ENCODE measurements at places on chromosomes 16 and 17.
A peak's percentile ranks its signal among the peaks of the same experiment; 100 is the strongest.

DNA sequence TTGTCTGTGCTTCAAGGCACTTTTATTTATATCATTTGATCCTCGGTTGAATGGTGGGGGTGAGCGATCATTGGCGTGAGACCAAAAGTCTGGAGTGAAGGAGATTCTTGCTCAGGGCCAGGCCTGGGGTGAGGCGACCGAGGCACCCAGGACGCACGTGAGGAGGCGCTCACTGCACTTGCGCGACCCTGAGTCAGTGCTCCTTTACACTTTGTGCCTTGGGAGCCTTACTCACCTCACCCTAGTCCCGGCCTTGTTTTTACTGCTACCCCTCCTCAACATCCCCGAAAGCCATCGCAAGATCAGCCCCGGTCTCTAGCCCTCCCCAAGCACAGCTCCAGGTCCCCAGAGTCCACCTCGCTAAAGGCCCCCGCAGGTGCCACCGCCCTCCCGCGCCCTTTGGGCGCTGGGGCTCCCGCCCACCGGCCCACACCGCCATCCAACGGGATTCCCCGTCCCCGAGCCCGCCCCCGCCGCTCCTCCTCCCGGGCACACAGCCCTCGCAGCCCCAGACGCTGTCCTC lies 496 bp downstream of the EZH1 start:
- peak; percentile 36 for DNase-seq

- no peak for DNase-seq
Observed at GRCh38 chr16:80300876-80301275, 239.9 kb upstream of the DYNLRB2 start.

- DNase-seq, result no peak
Observed at GRCh38 chr17:83149029-83149725, 69.8 kb downstream of the METRNL start.

GRCh38 chr16:46812781-46813540 lies 18.0 kb downstream of the C16orf87 start:
- DNase-seq, result no peak

- no peak for DNase-seq
Observed at GRCh38 chr17:64309021-64309420, 46.0 kb upstream of the TEX2 start.

DNA sequence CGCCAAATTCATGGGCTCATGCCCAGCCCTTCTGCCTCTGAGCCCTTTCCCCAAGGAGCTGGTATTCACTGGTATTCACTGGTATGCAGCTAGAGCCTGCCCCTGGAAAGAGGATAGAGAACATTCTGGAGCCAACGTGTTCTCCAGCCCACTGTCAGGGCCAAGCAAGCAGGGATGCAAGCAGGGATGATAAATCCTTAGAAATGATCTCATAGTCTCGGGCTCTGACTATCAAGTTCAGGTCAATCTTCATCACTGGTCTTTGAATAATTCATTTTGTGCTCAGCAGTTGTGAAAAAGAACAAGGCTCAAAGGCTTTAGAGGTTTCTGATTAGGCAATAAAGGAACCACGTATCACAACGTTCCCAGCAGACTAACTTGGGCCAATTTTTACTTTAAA lies 57.3 kb downstream of the CACNG5 start:
- no peak for DNase-seq

DNA sequence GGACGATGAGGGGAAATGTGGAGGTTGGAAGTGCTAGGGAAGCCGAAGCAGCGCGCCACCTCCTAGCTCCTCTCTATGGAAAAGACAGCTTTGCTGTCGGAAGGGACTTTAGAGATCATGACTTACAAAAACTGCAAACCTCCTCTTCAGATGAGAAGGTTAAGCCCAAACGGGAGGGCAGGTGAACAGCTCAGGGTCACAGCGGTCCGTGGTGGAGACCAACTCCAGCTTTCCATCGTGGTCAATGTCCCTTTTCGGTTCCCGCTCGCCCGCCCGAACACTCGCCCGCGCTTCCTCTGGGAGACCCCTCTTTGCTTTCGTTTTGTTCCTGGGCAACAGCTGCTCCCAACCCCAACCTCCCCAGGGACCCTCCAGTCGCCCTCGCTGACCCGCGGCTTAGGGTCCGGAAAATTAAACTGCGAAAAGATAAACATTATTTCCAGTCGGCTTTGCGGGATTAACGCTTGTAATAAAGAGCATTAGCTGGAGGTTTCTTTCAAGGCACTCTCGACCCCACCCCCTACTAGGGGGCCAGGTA lies 7.7 kb downstream of the IRX6 start:
- no peak for DNase-seq

- DNase-seq, result peak; percentile 70
Observed at GRCh38 chr17:29617481-29618271, 5.0 kb downstream of the CORO6 start.

GRCh38 chr17:66966704-66967418 lies 2.4 kb downstream of the CACNG4 start:
- DNase-seq, result no peak

DNA sequence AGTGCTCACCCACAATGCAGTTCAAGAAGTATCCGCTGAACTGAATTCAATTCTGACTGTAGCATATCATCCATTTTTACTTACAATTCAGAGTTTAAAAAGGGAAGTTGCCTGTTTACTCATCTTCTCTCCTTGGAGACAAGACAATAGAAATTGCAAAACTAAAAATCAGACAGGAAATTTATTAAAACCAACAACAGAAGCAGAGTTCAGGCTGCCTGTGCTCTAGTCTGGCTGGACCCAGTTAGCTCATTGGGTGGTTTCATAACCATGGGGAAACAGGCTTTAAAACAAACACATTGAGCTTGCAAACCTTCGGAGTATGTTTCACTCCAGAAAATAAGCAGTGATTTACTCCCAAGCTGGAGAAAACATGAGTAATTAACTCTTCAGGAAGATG lies 321.4 kb downstream of the GRIN2A start:
- no peak for DNase-seq

GRCh38 chr17:61486135-61487120 lies 34.2 kb downstream of the TBX4 start:
- DNase-seq, result no peak

DNA sequence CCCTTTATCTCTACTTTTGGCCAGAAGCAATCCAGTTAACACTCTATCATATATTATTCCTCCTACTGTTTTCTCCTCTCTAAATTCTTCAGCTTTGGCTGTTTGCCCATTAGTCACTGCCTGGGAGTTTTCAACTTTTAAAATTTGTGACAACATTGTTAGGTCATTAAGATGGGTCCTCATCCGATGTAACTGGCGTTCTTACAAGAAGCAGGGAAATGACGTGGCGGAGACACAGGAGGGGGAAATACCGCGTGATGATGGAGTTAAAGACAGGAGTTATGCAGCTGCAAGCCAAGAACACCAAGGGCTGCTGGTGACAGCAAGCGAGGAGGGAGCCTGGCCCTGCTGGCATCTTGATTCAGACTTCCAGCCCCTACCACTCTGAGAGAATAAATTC lies 34.8 kb upstream of the CPHXL start:
- DNase-seq, result no peak

- DNase-seq, result no peak
Observed at GRCh38 chr17:40445751-40446468, 2.7 kb downstream of the IGFBP4 start.

- DNase-seq, result no peak
Observed at GRCh38 chr16:88473666-88474534, 20.8 kb downstream of the ZFPM1 start.

GRCh38 chr17:51229889-51230288 lies 30.0 kb downstream of the MBTD1 start:
- DNase-seq, result no peak

- DNase-seq, result no peak
Observed at GRCh38 chr16:60404401-60404800, 1631.8 kb downstream of the CDH8 start.

GRCh38 chr17:75181110-75181509 lies 1.6 kb downstream of the SUMO2 start:
- DNase-seq, result no peak

DNA sequence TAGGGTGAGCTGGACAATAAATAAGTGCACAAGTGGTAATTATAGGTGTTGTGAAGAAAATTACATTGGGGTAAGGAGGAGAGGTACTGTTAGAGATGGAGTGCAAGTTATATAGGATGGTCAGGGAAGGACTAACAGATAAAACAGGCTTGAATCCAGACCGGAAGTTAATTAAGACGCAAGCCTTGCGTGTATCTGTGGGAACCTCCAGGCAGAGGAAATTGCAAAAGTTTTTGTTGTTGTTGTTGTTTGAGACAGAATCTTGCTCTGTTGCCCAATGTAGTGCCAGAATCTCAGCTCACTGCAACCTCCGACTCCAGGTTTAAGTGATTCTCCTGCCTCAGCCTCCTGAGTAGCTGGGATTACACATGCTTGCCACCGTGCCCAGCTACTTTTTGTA lies 2.4 kb upstream of the ZNF18 start:
- DNase-seq, result no peak

DNA sequence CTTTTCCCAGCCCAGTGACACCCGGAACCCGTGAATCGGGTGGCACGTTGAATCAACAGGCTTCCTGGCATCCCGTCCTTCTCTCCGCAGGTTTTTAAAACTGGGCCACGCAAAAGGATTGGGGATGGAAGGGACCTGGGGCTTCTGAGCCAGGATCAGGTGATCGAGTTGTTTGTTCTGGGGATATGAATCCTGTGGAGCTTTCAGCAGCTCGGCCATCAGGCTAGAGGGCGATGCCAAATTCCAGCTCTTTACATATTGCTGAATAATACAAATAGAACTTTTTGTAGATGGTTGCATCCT lies 473 bp downstream of the SUPT6H start:
- DNase-seq, result no peak

GRCh38 chr17:60640503-60640902 lies 37.1 kb upstream of the BCAS3 start:
- DNase-seq, result no peak

GRCh38 chr16:69566981-69567680 lies 1.4 kb downstream of the NFAT5 start:
- no peak for DNase-seq

DNA sequence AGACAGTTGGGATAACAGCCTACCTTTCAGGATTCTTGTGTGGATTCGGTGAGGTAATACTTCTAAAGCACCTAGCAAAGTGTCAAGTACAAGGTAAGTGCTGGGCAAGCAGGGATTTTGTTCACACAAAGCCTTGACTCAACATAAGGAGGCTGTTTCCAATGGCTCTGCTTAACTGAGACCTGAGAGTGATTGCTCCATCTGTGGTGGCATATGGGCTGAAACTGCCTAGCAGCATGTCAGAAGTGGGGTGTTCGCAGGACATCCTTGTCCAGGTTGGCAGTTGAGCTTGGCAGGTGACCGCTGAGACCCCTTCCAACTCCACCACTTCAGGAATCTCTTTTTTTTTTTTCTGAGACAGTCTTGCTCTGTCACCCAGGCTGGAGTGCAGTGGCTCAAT lies 19.8 kb downstream of the IL4R start:
- DNase-seq, result no peak

GRCh38 chr17:42068979-42069378 lies 18.6 kb upstream of the C17orf113 start:
- no peak for DNase-seq

GRCh38 chr17:20059728-20060188 lies 50.6 kb downstream of the SPECC1 start:
- no peak for DNase-seq

DNA sequence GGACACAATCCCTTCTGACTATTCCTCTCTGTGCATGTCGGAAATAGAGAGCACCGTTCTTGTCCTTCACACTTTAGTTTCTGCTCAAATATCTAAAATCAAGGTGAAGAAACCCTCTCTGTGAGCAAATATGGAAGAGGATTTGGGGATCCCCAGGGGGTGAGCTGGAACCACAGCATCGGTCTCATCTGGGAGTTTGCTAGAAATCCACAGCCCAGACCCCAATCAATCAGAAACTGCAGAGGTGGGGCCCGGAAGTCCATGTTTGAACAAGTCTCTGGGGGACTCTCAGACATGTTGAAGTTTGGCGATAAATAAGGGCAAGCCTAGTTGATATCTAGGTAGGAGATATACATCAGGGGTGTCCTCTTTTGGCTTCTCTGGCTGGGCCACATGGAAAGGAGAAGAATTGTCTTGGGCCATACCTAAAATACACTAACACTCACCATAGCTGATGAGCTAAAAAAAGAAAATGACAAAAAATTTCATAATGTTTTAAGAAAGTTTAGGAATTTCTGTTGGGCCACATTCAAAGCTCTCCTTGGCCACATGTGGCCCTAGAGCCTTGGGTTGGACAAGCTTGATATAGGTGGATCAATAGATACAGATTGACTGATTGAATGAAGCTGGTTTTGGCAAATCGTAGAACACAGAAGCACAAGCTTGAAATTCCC lies 168.0 kb upstream of the FOXF1 start:
- no peak for DNase-seq

DNA sequence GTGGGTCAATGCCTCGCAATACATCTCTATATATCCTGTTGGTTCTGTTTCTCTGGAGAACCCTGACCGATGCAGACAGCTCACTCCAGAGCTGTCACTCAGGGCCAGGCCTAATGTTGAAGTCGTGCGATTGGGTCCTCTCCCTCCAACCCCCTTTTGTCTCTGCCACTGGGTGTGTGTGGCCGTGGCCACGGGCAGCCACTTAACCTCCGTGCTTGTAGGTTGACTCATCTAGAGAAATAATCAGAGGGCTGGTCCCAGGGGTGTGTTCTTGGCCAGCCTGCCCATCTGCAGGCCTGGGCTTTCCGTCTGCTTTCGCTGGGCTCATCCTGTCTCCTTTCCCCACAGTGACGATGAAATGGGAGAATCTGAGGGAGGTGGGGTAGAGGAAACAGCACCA lies 7.4 kb downstream of the ADAD2 start:
- DNase-seq, result no peak

- DNase-seq, result no peak
Observed at GRCh38 chr17:64232466-64233262, 30.4 kb downstream of the TEX2 start.

GRCh38 chr16:85480727-85481101 lies 132.4 kb upstream of the GSE1 start:
- DNase-seq, result no peak

- DNase-seq, result no peak
Observed at GRCh38 chr17:27623614-27624013, 7.4 kb upstream of the LGALS9 start.

- DNase-seq, result no peak
Observed at GRCh38 chr17:77354670-77355455, 214.1 kb downstream of the SEC14L1 start.

GRCh38 chr17:47741109-47741792 lies 8.2 kb downstream of the TBX21 start:
- no peak for DNase-seq

DNA sequence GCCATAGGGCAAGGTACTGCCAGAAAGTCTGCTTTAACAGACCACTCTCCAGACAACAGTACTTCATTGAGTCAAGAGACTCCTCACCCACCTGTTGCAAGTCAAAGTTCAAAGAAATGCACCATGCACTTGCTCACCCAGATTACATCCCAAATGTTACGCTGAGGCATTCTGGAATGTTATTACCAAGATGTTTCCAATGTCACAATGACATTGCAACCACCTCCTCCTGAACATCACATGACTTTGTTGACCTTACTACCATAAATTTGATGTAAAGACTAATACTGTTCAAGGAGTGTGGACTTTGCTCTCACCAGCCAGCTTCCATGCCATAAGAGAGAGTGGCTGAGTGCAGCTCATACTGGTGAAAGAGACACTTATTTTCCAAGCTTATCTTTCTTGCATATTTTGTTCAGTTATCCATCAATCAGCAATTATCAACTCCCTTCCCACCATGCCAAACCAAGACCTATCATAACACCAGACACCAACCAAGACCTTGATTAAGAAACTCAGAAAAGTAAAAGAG lies 58.5 kb upstream of the BCAR1 start:
- no peak for DNase-seq
